Stimulated activated CD4-positive, alpha-beta T cell treated with anti-CD3 and anti-CD28 coated beads, Interleukin-15, amount 100 ng/mL, for 1 hour (primary cell): ENCODE measurements at places on chromosomes 1 and 21.
A peak's percentile ranks its signal among the peaks of the same experiment; 100 is the strongest.

DNA sequence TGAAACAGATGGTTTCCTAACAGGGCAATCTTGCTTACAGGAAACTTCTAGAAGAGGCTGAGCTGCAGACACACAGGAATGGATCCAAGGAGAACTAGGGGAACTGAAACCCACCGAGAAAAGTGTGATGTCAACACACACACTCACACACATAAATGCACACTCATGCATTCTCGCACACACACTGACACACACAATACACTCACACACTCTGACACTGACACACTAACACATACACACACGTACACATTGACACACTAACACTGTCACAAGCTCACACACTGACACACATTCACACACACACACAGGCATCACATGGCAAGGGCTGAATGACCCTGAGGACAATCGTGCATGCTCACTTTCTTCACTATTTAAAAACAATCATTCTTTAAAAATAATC lies 142.7 kb downstream of the NPHP4 start:
- DNase-seq = no peak

DNA sequence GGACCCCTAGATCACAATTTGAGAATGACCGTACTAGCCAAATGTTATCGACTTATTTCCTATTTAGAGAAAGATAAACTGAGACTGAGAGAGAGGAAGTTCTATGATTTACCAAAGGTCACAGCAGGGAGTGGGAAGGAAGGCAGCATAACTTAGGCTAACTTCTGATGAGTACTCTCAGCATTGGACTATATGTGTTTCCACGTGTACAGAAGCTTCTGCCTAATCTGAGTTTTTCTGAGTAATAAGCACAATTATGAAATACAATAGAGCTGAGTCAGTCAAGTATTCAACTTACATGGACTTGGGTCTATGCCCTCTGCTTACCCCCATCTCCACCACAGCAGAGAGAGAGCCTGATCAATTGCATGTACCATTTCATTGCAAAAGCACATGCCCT lies 88.1 kb upstream of the HIVEP3 start:
- no peak for DNase-seq

DNA sequence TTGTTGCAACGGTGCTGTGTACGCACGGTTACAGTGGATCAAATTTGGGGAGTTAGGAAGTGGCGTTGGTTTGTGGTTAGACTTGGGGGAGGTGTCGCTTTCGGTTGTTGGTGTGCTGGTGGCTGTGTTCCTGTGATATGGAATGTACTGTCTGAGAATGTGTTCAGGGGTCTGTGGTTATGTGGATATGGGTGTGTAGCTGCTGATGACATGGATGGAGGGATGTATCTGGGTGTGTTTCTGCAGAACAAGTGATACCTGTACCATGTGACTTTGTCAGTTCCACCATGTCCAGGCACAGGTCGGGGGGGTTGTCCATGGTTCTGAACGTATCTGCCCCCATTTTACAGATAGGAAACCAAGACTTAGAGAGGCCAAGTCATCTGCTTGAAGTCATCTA lies 22.7 kb downstream of the PAX7 start:
- DNase-seq = no peak

- DNase-seq = no peak
These were observed 49.5 kb downstream of the TGFBR3 start for GRCh38 chr1:91836331-91837040.

- DNase-seq = no peak
These were observed 607.0 kb downstream of the NPHP4 start for GRCh38 chr1:5385096-5385799.

DNA sequence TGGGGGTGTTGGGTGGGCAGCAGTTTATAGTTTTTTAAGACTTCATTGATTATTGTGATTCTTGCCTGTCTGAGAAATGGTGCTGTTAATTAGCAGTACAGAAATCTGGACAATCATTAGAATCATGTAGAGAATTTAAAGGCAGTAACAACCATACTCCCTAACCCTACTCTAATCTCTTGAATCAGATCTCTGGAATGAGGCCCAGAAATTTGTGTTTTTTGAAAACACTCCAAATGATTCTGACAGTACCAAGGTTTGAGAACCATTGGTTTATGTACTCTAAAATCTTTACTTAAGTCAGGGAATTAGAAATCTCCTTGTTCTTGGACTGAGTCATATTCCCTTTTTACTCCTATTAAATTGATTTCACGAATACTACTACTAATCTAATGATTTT lies 24.0 kb downstream of the FNBP1L start:
- DNase-seq = no peak

GRCh38 chr1:235284231-235284769 lies 43.7 kb downstream of the ARID4B start:
- DNase-seq = no peak

GRCh38 chr1:207825719-207826556 lies 74.1 kb downstream of the CD46 start:
- peak; percentile 52 for DNase-seq

- DNase-seq = no peak
These were observed 69.2 kb upstream of the EPS8L3 start for GRCh38 chr1:109832945-109833344.

DNA sequence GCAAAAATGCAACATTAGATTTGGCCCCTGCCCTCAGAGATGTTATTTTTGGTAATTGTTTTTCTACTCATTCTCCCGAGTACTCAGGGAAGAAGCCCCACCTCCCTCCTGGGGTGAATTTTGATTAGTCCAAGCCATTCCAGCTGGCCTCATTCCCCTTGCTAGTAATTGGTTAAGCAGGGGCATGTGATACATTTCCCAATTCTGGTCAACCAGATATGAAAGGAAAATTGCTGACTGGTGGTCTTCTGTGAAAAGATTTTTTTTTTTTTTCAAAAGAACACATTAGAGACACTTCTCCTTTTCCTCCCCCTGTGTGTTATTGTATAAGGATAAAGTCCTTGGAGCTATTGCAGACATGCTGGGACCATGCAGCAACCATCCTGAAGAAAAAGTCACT lies 71.1 kb upstream of the AKT3 start:
- DNase-seq = no peak

- no peak for DNase-seq
These were observed 45.4 kb upstream of the FOXO6 start for GRCh38 chr1:41315871-41316270.

DNA sequence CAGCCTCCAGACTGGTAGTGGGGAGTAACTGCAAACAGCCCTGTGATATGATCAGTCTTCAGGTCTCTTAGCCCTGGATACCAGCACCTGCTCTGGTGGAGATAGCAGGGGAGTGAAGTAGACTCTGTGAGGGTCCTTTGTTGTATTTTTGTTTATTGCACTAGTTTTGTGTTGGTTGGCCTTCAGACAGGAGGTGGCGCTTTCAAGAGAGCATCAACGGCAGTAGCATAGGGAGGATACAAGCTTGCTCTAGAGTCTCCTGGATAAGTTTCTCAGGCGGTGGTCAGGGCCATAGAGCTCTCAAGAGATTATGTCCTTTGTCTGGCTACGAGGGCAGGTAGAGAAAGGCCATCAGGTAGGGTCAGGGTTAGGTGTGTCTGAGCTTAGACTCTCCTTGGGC lies 116.4 kb downstream of the USH2A start:
- no peak for DNase-seq

- DNase-seq = peak; percentile 68
These were observed 6.6 kb downstream of the LIN28A start for GRCh38 chr1:26417111-26417759.

DNA sequence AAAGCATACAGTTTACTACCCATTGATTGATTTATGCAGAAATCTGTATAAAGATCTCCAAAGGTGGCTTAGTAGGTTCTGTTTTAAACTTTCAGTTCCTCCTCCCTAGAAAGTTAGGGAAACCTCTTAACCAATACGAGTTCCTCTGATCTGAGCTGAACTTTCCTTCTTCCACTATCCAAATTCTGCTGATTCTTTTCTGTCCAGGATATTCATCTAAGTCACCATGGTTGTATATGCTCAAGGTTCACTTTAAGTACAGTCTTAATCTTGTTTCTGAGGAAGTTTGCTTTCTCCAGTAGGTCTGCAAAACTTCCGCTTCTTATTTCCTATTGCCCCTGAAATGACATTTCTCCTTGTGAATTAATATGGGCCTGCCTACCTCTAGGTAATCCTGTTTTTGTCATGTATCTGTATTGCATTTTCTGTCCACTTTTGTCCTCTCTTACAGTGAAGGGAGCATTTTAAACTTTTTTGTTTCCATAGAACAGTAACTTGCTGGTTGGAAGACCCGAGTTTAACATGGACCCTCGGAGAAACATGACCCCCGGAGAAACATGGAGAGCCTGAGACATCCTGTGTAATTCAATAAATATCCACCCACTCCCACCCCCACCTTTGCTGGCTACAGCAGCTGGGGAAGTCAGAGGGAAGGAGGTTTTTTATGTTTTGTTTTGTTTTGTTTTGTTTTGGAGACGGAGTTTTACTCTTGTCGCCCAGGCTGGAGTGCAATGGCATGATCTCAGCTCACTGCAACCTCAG lies 16.7 kb upstream of the TUT4 start:
- no peak for DNase-seq

GRCh38 chr1:171267391-171267790 lies 19.1 kb downstream of the FMO1 start:
- DNase-seq = no peak

DNA sequence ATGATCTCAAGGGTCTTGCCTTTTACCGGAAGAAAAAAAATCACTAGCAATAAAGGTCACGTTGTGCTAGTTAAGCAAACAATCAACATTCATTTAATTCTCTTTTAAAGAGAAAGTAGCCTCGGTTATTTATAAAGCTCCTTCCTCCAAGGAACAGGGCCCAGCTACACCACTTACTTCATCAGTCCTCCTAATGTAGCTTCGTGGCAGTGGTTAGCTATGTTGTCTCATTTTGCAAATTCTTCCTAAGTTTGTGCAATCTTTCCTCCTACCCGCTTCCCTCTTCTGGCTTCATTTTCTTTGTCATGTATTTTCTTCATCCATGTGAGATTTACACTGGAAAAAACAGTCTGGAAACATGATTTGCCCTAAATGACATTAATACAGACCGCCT lies 554.2 kb downstream of the NUF2 start:
- no peak for DNase-seq

DNA sequence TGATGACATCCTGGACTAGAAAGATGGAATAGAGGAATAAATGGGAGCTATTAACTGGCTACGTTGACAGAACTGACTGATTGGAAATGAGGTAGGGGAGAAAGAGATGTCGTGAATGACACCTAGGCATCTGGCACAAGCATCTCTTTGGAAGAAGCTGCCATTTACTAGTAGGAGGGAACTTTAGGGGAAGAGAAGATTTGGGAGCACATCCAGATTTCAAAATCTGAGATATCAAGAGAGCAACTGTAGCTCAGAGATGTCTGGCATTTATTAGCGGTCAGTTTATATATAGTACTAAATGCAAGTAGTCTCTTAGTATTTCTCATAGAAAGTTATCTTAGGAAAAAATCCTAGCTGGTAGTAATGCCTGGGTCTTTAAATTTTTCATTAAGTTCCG lies 131.9 kb upstream of the C1orf105 start:
- no peak for DNase-seq

DNA sequence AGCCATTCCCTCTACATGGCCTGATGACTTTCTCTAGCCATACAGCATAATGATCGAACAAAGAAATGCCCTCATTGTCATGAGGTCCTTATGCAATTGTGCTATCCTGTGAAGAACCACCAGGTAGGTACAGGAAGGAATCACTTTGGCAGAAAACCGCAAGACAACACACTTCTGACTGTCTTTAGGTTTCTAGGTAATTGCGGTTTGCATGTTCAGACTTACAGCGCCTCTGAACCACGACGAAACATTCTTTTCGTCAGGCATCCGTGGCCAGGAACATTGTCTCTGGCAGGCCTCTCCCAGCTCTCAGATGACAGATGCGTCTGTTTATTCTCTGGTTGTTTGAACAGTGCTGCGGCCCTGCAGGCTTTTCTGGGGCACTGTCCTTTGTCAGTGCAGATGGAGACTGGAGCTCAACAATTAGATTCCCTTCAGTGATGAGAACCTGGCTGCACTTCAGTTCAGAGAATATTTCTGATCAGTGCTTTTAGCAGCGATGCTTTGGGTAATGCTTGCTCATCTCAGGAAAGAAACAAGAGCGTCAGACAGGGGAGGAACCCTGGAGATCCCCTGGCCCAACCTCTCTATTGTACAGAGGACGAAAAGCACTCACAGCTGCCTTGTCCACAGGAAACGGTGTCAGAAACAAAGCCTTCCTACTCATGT lies 63.4 kb downstream of the B3GALT5 start:
- DNase-seq = no peak

DNA sequence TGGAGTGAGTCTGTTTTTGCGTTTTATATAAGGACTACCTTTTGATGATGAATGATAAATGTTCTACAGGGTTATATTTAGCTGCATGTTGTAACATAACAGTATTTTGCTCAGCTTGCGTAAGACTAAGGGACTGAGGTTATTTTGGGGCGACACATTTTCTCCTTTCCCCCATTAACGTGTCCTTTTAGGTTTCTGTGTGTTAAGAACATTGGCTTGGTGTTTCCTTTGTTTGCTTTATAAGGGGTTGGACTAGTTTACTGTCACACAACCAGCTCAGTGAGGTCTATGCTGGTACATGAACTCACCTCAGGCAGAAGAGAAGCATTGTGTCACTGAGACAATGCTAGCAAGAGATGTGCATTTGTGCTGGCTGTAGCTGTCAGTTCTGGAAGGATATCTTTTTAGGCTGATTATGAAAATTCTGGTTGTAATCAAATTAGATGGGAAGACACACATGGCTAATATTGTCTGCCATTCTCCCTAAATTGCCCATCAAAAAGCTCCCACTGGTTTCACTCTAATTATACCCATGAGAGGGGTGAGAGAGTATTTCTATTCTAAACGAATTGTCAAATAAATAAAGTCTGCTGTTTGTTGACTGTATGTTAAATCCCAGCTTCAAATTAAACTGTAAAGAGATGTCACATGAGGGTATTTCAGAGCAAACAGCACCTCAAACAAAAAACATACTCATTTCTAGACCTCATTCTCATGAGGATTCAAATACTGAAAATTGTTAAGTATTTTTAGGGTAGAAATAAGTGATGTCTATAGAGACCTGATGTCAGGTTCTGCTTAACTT lies 62.6 kb downstream of the CDC14A start:
- no peak for DNase-seq
